C1 segment of cervical spinal cord (tissue), 14 donors: ENCODE measurements at places on chromosomes 3 and 15.

- DNase-seq = no peak
These were observed 163.8 kb downstream of the SV2B start for GRCh38 chr15:91263632-91264531.

- no peak for DNase-seq
These were observed 4.8 kb downstream of the LYSMD2 start for GRCh38 chr15:51732646-51733045.

GRCh38 chr15:98751767-98752166 lies 103.4 kb downstream of the IGF1R start:
- no peak for DNase-seq

GRCh38 chr3:53384465-53385423 lies 37.4 kb upstream of the DCP1A start:
- no peak for DNase-seq

DNA sequence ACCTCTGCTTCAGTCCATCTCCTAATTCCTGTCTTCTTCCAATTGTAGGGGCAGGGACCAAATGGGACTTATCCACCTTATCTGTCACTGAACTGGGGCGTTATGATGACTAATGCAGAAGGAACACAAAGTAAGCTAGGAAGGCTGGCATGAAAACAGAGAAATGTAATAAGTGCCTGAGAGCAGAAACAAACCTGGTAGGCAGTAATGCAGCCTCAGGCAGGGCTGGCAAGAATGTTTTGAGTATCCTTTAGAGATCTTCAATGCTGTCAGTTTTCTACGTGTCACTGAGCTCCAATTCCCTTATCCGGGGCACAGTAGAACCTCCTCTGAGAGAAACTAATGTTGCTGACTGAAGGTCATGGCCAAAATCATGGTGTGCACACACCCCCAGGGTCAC lies 246.2 kb upstream of the TBL1XR1 start:
- no peak for DNase-seq

GRCh38 chr3:170465955-170466354 lies 47.3 kb downstream of the CLDN11 start:
- DNase-seq = no peak

DNA sequence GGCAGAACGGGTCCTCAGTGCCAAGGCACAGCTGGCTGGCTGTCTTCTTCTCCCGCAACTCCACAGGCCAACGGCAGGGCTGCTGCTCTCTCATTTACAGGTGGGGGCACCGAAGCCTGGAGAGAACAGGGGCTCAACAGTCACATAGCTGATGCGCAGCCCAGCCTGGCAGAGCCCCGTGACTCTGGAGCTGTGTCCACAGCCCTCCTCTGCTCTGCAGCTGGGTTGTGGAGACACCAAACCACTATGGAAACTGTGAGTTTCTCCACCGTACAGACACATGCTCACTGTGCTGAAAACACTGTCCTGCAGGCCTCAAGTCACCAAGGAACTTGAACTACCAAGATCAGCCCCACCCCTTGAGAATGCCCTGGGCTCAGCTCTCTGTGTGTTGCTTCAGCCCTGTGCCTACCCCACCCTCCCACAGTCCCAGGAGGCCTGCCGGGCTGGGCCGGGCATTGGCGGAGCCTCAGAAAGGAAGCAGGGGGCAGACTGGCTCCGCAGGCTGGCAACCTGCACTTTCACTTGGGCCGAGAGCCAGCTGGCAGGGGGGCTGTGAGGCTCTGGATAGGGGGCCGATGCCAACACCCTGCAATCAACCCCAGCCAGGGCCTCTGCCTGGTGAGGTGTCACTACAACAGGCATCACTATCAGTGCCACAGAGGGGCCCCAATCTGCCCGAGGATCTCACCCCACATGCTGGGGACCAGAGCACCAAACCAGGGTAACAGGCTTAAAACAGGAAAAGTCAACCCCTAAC lies 113.7 kb upstream of the RPL32 start:
- DNase-seq = peak; percentile 46

DNA sequence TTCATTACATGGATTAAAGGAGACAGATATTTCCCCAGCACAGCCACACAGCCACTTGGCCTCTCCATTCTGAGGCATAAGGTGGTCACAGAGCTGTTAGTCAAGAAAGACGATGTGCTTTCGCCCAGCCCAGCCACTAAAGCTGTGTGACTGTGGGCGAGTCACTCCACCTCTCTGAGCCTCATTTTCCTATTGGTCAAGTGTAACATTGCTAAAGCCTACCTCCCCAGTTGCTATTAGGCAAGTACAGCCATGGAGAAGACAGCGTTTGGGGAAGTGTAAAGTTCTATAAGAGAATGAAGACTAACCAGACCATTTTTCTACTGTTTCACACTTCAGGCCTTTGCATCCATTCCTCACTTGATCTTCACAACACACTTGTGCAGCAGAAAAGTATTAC lies 24.1 kb downstream of the TMEM40 start:
- DNase-seq = no peak

DNA sequence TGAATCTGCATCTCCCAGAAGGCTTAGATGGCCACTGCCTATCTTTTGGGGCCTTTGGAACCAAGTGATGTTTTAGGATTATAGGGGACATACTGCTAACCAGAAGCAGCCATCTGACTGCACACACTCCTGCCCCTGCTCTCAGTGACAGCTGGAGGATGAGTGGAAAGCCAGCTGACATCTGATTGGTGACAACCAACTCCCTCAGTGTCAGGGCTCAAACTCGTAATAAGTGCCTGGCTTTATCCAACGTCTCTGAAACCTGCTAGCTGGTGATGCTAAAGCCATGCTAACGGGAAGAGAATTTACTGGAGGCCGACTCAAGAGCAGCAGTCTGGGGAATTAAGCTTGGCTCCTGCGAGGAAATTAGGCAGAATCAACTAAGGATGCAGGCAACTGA lies 35.1 kb downstream of the KY start:
- no peak for DNase-seq

- DNase-seq = no peak
These were observed 3.3 kb downstream of the LYSMD4 start for GRCh38 chr15:99729920-99730319.

GRCh38 chr15:78082106-78082742 lies 4.7 kb upstream of the TBC1D2B start:
- DNase-seq = no peak

DNA sequence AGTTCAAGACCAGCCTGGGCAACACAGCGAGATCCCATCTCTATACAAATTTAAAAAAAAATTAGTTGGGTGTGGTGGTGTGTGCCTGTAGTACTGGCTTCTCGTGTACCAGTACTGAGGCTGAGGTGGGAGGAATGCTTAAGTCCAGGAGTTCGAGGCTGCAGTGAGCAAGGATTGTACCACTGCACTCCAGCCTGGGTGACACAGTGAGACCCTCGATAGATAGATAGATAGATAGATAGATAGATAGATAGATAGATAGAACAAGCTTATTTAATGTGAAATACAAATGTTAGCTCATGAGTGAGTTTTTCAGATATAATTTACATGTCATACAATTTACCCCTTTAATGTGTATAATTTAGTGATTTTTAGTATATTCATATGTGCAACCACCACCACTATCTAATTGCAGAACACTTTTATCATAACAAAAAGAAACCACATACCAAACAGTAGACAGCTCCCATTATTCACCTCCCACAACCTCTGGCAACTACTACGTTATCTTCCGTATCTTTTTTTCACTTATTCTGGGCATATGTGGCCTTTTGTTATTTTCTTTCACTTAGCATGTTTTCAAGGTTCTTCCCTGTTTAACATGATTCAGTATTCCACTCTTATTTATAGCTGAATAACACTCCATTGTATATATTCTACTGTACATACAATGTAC lies 13.1 kb upstream of the PRRT3 start:
- no peak for DNase-seq

DNA sequence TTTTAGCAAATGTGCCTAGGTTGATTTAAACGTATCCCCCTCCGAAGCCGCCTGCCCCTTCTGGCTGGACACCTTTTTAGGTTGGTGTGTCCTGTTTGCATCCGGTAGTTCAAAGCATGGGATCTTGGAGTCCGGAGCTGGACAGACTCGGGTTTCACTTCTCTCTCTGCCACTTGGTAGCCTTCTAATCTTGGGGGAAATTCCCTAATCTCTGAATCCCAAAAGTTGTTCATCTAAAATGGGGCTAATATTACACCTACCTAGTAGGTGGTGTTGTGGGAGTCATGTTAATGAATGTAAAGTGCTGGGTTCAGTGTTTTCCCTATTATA lies 760 bp downstream of the FANCI start:
- no peak for DNase-seq

- DNase-seq = no peak
These were observed 10.3 kb downstream of the ANKRD63 start for GRCh38 chr15:40272485-40273056.

DNA sequence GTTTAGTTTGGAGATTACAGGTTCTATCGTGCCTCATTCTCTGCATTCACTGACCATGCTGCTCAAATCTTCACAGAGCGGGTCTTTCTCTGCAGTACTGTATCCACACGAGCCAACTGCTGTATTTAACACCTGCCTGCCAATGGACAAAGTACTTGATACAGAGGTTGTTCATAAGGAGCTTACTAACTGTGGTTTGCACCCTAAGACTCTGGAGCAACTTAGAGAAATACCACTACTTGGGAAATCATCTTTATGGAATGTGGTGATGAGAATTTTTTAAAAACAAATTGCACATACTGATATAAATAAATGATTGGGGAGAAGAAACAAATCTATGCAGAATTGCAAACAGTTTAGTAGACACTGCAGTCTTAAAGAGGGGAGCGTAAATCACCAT lies 90.0 kb downstream of the PPP2R3A start:
- DNase-seq = no peak

DNA sequence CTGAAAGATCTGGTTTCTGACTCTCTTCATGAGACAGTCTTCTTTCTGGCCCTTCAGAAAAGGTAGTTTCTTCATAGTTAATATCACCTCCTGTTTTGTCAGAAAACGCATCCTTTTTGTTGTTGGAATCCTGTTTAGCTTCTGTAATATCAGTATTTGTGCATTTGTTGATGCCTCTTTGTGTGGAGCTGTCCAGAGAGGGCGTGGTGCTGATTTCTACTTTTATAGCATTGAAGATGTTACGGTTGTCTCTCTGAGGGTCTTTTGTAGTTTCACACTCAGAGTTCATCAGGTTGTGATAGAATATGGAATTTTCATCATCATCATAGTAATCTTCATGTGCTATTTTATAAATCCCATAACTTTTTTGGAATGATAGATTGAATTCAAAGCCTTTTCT lies 8.9 kb downstream of the GPR149 start:
- no peak for DNase-seq

DNA sequence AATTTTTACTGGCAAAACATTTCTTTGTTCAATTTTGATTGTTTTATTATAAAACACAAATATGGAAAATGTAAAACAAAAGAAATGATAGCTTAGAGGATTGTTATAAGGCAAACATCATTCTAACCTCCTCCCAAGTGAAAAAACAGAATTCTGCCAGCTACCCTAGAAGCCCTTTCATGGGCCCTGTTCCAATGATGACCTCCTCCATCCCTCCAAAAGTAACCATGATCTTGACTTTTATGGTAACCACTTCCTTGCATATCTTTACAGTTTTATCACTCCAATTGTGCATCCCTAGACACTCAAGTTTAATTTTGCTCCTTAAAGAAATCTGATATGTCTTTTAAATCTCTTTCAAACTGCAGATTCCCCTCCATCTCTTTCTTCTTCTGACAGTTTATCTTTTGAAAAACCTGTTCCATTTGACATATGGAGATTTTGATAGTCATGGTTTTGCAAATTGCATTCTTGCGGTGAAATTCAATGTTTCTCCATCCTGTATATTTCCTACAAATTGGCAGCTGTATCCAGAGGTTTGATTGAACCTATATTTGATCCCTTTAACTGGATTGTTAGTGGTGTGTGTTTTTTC lies 27.0 kb upstream of the TNFAIP8L3 start:
- DNase-seq = no peak

DNA sequence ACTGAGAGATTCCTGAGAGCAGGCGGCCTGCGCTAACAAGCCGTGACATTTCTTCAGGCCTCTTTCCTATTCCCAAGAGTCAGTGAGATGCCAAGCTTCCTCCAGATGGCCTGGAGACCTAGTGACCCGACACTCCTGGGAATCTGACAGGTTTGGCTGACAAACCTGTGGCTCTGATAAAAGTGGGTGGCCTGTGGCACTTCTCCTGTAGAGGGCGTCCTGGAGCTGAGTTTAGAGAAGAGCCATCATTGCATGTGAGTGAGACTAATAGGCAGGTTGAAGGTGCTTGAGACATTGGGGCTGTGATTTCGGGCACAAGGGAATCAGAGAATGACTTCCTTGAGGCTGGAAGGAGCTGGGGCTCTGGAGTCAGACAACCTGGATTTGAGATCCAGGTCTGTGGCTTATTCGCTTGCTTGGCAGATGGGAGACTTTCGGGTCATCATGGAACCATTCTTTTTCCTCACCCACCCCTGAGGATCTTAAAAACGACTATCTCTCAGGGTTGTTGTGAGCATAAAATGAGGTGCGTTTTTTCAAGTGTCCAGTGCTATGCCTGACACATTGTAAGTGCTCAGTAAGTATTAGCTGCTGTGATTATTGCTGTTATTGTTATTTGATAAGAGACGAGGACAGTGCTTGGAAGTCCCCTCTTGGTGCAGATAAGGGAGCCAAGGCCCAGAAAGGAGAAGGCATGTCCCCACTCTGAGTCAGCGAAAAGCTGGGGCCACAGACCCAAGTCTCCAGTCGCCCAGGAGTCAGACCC lies 77.2 kb downstream of the SCN10A start:
- DNase-seq = no peak

- no peak for DNase-seq
These were observed 10.4 kb downstream of the RSL24D1 start for GRCh38 chr15:55186331-55186730.

- DNase-seq = no peak
These were observed 30.4 kb downstream of the COLQ start for GRCh38 chr3:15491143-15491542.

DNA sequence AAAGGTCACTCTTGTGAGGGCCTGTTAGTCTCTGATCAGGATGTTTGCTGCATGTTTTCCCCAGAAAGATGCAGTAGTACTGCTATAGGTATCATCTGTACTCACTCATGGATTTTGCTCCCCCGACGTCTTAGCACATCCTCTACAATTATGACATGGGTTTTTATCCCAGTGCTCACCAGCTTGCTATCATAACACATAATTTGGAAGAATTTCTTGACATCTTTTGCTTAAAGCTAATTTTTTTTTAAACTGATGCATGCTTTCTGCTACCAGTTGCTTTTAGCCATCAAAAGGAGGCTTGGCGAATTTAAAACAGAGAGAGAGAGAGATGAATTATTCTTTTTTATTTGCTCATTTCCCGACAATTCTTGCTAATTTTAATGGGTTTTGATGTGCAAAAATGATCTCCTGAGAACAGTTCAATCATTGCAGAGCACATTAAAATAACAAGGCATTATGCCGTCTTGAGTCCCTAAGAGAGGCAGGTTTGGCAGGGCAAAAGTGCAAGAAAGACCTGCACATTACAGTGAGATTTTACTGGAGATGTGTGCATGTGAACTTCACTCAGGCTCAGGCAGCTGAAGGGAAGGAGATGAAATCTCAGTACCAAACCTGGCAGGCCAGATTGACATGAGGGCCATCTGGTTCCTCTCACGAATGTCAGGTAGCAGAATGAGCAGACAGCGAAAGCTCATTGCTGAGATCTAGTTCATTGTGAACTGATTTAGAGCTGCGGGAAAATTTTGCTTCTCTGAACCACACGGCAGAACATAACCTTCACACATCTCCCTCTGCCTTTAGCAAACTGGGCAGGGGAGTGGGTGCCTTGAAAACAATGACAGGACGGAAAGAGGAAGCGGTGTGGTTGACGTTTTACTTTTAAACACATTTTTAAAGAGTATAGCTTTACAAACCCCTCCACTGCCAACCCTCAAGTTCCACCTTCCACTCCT lies 25.9 kb upstream of the GOLGA8B start:
- no peak for DNase-seq

GRCh38 chr15:91872356-91873137 lies 19.0 kb downstream of the SLCO3A1 start:
- DNase-seq = no peak

GRCh38 chr3:72890166-72890925 lies 2.5 kb downstream of the GXYLT2 start:
- DNase-seq = no peak
